ENCODE measurements at places on chromosomes 3 and 15.

DNA sequence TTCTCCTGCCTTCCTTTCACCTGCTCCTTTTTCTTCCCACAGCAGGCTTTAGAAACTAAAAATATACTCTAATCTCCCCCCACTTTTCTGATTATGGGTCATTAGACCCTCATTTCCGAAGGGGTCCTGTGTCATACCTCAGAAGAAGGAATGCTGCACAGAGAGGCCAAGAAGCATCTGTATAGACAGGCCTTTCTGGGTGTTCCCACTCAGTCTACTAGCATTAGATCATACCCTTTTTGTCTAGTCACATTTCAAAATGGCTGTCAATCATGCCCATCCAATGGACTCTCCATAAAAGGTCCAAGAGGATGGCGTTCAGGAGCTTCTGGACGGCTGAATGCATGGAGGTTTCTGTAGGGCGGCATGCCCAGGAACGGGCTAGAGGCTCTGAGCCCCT is 192.2 kb downstream of the SUCLG2 start:
- no peak for DNase-seq

- DNase-seq, result no peak
These were observed 164.5 kb upstream of the TLE3 start for GRCh38 chr15:70262171-70262570.

GRCh38 chr15:74768099-74768770 is 13.6 kb upstream of the CSK start:
- DNase-seq, result no peak

GRCh38 chr3:185479373-185479945 is 19.4 kb downstream of the TMEM41A start:
- no peak for DNase-seq

DNA sequence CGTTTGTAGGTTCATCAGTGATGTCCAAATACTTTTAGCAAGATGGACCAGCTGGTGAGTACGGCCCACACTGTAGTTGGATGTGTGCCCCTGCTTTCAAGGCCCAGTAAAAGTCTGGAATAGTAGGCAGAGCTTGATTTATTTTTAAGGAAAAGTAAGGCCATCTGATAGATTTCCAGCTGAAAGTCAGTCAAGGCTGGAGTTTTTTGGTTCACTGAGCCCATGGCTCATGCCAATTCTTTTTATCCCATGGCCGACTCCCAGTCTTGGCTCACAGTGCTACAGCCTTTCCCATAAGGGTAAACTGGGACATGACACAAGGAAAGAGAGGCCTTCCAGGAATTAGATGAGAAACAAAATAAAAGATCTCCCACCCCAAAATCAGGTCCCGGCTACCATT is 13.5 kb downstream of the CCDC80 start:
- no peak for DNase-seq

DNA sequence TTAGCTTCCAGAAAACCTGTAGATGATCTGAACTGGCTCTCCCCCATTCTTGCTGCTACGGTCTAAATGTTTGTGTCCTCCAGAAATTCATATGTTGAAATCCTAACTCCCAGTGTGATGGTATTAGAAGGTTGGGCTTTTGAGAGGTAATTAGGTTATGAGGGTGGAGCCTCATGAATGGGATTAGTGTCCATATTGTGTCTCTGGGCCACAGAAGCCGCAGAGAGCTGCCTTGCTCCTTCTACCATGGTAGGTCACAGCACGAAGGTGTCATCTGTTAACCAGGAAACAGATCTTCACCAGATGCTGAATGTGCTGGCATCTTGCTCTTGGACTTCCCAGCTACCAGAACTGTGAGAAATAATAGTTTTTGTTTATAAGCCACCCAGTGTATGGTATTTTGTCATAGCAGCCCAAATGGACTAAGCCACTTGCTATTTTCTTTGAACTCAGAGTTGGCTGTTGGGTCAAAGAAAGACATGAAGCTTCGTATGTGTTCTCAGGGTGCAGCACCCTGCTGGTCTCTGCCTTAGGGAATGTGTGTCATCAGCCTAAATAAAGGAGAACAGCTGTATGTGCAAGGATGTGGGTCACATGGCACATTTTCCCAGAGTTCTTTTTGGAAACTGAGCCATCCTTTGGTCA is 317.5 kb upstream of the SLCO3A1 start:
- DNase-seq, result no peak

- no peak for DNase-seq
These were observed 41.3 kb upstream of the GRIP2 start for GRCh38 chr3:14581334-14582044.

DNA sequence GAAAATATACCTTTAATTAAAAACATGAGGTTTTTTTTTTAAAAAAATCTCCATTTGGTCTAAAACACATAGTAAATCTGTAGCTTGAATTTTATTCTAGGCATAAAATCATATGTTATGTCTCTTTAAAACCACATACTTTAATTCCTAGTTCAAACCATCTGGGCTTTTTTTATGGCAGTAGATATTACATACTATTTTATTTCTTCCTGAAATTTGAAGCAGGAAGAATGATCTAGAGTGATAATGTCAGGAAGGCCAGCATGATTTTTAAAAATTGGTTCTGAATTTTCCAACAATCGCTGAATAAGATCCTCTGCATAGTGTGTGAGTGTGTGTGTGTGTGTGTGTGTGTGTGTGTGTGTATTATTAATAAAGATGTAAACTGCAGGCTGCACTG is 420.3 kb downstream of the NAALADL2 start:
- DNase-seq, result no peak

GRCh38 chr3:76490064-76490463 is 549.8 kb upstream of the ROBO2 start:
- DNase-seq, result no peak

DNA sequence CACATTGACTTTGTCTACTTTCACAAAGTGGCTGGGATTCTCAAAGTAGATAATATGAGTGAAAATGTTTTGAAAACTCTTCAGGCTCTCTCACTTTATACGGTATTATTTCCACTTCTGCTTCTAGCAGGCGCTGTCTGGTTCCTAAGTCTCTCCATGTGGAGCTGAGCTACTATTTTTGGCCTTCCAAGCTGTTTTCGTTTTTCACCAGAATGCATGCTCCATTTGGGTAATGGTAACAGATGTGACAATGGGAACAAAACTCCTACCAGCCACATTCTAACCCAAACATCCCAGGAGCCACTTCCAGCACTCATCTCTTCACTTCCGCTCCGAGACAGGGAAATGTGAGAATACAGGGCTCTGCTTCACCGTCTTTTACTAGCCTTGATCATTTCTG is 586.7 kb downstream of the NTRK3 start:
- DNase-seq, result no peak

- DNase-seq, result no peak
These were observed 1242.5 kb upstream of the GBE1 start for GRCh38 chr3:83003917-83004316.

GRCh38 chr3:126495786-126496185 is 20.1 kb upstream of the ZXDC start:
- DNase-seq, result no peak

GRCh38 chr15:65868546-65869125 is 655 bp upstream of the RAB11A start:
- no peak for DNase-seq

DNA sequence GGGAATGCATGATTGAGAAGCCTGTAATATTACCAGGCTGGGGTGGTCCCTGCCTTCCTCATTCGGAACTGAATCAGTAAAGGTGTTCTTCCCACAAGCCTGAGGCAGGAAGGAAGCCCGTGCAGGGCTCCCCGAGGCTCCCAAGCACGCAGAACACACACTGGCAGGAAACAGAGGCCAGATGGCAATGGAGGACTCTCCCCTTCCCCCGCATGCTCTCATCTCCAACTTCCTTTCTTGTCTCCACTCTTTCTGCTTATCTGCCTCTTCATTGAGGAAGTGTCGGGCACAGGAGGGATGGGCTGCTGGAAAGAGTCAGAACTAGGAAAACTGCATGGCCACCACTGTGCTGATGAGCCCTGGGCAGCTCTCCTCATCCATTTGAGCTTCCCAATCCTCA is 123.5 kb downstream of the NUP210 start:
- DNase-seq, result peak; percentile 66

DNA sequence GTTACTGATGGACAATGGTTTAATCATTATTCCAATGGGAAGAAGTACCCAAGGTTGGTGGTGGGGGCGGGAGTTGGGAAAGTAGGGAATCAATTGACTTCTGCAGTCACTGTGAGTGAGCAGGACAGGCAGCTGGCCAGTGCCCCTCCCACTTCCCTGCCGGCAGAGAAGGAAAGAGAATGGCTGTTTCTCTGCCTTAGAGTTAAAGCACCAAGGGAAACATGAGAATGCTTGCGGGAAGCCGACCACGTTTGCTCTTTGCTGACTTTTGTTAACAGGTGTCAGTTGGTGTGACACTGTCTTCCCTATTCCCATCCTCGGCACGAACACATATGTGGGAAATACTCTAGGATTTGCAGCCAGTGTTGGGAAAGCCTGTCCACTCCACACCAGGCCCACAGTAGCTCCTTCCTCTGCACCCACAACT is 33.5 kb upstream of the MFSD1 start:
- no peak for DNase-seq

GRCh38 chr3:184618811-184619210 is 57.2 kb downstream of the EPHB3 start:
- DNase-seq, result no peak

- no peak for DNase-seq
These were observed 26.5 kb downstream of the IGSF10 start for GRCh38 chr3:151434151-151434890.

GRCh38 chr15:63532307-63532744 is 27.9 kb downstream of the USP3 start:
- DNase-seq, result no peak

GRCh38 chr3:127610105-127610504 is 11.9 kb downstream of the MCM2 start:
- DNase-seq, result no peak

DNA sequence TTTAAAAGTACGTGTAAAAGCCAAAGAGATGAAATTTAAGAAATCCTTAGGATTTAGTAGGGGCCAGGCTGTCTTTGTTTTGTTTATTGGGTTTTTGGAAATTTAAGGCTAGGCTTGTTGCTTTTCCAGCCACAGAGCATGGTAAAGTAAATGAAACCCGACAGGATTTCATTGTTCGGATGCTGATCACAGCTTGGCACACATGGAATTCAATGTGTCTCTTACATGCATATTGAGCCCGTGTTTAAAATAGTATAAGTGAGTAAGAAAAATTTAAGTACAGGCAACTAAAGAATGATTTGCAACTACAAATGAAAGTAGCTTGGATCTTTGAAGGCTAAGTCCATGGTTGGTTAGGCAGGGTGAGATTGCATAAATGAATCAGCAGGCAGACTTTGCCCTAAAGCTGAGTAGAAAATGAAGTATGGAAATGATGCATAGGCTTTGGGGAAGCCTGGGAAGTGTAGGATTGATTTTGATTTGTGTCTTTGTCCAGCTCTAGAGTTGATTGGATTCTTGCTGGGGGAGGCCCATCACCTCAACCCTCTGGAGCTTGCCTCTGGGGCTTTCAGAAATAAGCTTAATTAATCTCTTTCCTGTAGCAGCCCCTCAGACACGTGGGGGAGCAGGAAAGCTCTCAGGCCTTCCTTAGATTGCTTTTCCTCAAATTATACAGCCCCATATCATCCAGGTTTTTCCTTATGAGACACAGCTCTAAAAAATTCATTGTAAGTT is 68.2 kb upstream of the ADAMTSL3 start:
- DNase-seq, result no peak

DNA sequence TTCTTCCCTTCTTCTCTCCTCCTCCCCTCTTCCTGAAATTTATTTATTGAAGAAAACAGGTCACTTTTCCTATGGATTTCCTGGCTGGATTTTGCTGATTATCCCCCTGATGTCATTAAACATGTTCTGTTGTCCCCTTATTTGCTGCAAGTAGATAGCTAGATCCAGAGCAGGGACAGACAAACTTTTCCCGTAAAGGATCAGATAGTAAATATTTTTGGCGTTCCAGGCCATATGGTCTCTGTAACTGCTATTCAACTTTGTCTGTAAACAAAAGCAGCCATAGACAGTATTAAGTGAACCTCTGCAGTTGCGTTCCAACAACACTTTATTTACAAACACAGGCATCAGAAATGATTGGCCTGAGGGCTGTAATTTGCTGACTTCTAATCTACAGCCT is 241.3 kb downstream of the NEK10 start:
- no peak for DNase-seq

- DNase-seq, result peak; percentile 75
These were observed 15.3 kb downstream of the DNAJC13 start for GRCh38 chr3:132432639-132433038.

DNA sequence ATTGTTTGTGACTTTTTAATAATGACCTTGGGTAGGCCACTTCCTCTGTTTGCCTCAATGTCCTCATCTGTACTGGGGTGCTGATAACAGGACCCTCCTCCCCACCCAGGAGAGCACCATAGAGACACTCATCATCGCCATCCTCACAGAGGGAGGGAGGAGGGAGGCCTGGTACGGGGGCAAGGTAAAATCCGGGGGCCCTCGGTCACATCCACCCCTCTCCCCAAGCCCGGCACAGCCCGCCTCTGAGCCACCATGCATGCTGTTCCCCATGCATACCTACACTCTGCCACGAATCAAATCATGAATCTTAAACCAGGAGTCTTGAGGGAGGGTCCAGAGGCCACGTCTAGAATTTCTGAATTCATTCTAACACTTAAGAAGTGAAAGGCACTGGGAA is 74.9 kb upstream of the IQSEC1 start:
- DNase-seq, result no peak

DNA sequence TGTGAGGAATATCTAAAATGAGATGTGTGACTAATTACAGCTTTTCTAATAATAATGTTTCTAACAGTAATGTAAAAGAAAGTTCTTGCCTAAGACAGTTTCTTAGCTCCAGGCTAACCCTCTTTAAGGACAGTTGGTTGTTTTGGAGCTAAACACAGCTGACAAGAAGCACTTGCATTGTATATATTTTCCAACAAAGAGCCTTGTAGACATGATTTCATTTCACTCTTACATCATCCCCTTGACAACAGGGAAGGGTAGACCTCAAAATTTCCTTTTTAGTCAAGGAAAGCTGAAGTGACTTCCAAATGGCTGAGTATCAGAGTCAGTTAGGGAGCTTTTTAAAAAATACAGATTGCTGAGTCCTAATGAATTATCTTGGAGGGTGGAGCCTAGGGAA is 4.1 kb downstream of the ARID3B start:
- DNase-seq, result no peak

- no peak for DNase-seq
These were observed 58.4 kb downstream of the RPLP1 start for GRCh38 chr15:69511015-69511414.

GRCh38 chr3:127547761-127548605 is 42.5 kb downstream of the TPRA1 start:
- peak; percentile 77 for DNase-seq

DNA sequence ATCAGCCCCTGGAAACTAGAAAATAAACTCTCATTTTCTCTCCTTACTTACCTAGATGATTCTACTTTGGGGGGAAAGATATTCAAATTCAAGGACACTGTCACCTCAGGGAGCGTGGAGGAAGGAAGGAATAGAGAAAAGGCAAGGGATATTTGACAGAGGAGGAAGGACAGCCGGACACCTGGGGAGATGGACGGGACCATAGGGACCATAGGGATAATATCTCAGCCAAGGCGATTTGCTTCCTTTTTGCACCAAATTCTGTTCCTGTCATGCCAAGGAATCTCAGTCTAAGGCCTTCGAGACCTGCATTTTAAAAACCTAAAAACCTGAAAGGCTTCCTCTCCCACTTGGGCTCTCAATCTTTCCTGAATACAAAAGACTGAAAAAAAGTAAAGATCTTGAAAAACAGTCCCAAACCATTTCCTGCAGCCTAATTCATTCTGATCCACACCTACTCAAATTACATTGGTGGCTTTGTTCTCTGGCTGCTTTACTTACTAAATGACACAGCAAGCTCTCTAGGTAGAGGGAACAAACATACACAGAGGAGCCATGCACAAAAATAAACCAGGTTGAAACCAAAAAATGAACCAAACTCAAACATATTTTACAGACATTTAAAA is 73.9 kb upstream of the SLC24A5 start:
- no peak for DNase-seq

- DNase-seq, result no peak
These were observed 772.5 kb upstream of the GRM7 start for GRCh38 chr3:6088433-6088832.

Data from hematopoietic multipotent progenitor cell (in vitro differentiated cells).